ENCODE measurements at places on chromosomes 12 and 14.

DNA sequence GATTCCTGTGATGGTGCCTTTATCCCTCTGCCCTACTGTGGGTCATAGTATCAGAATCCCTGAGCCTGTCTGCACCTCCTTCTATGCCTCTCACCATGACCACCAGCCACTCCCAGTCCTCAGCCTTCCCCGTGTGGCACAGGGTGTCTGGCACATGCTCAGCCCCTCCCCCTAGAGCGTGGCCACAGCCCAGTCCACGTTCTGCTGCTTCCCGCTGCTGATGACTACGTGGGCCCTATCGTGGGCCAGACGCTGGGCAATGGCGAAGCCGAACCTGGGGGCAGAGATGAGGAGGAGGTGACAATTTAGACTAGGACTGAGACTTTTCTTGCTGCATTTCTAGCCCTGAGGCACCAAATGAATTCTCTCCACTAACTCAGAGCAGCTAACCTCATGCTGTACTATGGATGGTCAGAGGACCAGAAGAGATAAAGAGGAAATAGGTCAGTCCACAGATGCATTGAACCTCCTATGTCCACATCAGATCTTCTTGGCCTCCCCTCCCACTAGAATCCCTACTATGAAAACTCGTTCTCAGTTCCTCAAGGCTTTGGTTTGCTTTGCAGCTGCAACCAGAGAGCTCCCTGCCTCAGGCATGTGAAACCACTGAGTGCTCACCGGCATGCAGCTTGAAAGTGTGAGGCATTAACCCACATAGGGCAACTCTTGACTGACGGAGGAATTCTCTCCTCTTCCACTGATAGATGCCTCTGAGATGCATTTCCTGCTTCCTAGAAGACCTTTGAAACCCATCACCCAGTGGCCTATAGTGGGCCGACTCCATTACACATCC is 126.3 kb upstream of the DHRS4 start:
- DNase-seq = no peak

DNA sequence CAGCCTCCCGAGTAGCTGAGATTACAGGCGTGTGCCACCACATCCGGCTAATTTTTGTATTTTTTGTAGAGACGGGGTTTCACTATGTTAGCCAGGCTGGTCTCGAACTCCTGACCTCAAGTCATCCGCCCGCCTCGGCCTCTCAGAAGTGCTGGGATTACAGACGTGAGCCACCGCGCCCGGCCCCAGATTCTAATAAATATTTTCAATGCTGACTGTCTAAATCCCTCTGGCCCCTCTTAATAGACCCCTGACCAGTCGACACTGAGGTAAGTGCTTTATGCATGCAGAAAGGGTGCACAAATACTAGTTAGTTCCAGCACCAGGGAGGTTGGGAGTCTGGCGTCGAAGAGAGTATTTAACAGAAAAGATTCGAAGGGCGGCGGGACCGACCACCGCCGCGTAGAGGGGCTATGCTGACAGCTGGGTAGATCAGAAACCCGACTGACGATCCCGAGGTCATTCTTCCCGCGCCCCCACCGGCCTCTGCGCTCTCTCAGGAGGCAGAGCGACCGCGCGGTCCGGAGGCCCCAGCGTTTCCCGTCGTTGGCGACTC is 1.1 kb upstream of the SPATS2 start:
- DNase-seq = no peak

GRCh38 chr12:54038871-54039414 is 6.1 kb downstream of the HOXC5 start:
- DNase-seq = no peak

DNA sequence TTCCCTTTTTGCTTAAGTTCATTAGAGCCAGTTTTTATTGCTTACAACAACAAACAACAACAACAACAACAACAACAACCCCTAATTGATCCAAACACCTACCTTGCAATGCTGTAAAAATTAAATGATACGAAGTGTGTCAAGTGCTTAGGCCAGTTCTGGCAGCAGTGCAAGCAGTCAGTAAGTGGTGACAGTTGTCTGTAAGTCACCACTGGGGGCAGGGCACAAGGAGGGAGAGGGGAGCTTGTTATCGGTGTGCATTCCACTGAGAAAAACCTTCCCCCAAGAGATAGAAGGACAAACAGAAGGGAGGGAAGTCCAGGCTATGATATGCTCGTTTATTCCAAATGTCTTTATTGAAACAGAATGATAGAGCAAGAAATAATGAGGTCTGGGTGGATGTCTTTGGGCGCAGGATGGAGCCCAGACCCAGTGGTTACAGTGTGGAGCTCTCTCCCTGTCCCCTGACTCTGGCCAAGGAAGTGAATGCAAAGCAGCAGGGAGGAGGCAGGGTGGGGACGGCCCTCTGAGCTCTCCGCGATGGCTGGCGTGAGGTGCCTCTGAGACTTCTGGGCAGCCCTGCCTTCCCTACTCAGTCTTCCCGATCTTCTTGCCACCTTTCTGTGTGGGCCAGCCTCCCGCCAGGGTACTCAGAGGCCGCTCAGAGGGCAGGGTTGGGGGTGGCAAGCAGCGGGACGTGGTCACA is 6.5 kb downstream of the SLC22A17 start:
- no peak for DNase-seq

- DNase-seq = no peak
Measured at GRCh38 chr12:43004908-43005307, 415.4 kb upstream of the PRICKLE1 start.

GRCh38 chr14:78197051-78197450 is 26.9 kb downstream of the NRXN3 start:
- no peak for DNase-seq

DNA sequence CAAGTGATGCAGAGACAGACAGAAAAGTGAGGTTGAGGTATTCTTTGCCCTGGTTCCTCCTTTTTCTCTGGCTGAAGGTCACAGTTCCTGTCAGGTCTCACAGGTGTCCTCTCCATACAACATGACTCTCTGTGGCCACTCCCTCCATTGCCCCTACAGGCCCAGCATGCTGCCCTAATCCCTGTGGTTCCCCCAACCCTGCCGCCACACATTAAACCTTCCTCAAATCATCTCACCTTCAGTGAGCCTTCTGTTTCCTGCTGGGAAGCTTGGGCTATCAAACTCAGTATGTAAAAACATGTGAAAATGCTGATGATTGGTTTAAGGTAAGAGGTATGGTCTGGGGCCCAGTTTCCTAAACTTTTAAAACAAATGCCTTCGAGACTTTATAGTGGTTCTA is 159.0 kb upstream of the E2F7 start:
- DNase-seq = no peak
